Progenitor cell of endocrine pancreas (in vitro differentiated cells): ENCODE measurements at places on chromosomes 6 and 20.
A peak's percentile ranks its signal among the peaks of the same experiment; 100 is the strongest.

DNA sequence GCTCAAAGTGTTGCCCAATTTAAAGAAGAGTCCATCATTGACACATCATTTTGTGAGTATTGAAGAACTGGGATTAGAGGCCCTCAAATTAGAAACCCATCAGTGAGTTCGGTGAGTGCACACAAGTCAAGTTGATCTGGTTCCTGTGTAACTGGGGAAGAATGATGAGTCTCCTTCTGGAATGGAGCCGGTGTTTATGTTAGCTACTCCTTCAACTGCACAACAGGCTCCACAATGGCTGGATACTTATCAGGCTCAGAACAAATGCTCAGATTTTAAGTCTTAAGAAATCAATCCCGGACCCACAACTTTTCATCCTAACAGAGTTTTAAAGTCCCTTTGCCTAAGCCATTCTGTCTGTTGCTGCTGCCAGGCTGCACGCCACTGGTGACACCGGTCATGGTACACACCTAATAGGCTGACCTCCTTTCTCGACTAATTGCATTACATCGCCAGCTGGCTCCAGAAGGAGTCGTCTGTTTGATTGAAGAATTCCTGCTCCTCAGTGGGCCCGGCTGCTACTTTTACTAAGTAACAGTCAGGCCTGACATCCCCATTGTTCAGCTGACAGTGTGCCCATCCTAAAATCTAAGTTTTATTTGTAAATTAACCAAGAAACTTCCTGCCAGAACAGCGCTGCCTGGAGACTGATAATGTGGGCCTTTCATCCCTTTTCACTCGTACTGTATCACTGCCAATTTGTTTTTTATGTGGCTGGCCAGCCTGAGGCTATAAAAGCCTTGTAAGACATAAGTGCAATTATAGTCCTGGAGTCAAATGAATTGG is 130.4 kb downstream of the INSM1 start:
- DNase-seq, result no peak

DNA sequence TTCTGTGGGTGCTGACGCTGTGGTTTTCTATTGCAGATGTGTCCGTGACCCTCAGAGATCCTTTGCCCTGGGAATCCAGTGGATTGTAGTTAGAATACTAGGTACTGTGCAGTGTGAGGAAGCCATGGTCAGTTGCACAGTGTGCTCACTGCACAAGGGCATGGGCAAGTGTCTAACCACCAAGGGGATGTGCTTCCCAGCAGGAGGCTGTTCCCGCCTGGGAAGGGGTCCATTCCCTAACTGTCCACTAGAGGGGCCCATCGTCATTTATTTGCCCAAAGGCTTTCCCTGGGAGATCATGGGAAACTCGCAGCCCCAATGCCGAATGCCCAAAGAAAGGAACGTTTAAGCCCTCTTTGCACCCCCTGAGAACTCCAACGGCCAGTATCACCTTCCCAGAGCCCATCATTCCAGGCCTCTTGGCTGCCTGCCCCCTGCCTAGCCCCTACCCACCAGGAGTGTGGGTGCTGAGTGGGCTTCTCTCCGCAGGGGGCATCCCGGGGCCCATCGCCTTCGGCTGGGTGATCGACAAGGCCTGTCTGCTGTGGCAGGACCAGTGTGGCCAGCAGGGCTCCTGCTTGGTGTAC is 26.2 kb downstream of the SLCO4A1 start:
- DNase-seq, result peak; percentile 64

- no peak for DNase-seq
These were observed 257.4 kb downstream of the HTR1B start for GRCh38 chr6:77205936-77206335.

- DNase-seq, result peak; percentile 89
These were observed 8.6 kb downstream of the NKX2-2 start for GRCh38 chr20:21505161-21505809.

DNA sequence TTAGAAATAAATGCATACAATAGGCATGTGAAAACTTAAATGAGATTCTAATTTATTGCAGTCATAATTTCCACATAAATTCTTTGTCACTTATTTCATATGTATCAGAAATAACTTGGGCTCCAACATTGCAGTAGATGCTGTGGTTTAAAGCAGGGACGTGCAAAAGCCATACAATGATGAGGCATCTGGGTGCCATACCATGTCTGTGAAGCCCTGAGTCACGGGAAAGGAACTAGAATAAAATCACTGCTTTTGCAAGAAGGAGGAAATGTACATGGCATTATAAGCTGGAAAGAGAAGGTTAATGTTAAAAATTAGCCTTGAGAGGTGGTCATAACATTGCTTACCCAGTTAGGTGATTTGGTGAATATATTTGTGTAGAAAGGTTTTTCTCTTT is 180.4 kb downstream of the SASH1 start:
- DNase-seq, result no peak

- no peak for DNase-seq
These were observed 2.8 kb downstream of the ZFP57 start for GRCh38 chr6:29678114-29678513.

DNA sequence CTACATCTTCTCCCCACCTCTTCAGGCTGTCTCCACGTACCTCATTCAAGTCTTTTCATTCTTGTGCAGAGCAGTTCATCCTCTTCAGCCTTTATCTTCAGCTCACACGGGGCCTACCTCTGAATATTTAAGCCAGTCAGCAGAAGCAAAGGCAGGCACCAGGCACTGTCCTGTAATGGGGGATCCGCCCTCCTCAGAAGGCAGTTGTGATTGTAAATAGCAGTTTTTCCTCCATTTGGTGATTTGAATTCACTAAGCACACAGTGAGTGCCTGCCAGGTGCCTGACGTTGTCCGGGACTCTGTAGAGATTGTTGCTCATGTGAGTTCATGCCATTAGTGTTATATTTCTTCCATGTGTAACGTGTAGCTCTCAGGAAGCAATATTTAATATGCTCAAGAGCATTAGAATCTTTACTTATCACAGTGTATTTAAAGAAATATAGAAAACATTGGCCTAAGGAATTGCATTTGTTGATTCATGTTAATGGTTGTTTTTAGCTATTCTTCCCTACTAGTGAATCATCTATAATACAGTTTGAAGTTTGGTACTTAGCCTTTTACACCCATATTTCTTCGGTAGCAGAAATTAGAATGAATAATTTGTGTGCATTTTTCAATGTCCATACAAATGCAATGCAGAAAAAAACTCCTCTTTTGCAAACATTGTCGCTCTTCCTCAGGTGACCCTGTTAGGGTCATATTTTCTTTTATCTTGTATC is 17.9 kb downstream of the BPHL start:
- no peak for DNase-seq

- DNase-seq, result no peak
These were observed 28.8 kb downstream of the OGFRL1 start for GRCh38 chr6:71317441-71317840.

DNA sequence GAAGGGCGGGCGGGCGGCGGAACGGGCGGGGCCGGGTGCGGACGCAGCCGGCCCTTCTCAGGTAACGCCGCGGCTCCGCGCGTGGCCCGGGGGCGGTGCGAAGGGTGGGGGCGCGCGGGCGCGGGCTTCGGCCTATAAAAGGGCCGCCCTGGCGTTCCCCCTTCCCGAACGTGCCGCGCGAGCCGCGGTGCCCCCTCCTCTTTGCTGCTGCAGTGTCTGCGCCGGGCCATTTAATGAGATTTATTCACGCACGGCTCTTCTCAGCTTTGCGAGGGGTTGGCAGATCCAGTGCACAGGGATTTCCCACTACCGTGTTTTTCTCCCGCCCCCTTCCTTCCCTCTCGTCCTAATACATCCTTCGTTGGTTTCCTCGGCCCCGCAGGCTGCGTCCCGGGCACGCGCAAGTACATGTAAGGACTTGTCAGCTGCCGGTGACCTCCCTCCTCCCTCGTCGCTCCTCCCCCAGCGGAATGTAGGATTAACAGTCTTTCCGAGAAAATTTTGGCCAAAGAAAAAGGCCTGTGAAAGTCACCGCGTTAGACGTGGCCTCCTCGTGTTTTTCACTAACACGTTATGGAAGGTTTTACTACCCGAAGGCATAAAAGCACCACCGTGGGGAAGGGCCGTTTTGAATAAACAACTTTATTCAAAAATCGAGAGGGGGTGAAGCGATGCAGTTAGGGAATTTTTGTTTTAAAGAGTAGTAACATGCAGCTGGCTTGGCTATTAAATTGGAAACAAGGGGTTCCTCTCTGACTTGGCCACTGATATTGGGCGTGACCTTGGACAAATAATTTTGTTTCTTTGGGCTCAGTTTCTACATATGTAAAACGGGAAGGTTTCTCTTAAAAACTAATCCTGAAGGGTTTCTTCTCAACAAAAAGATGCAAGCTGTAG is 966 bp upstream of the REV3L start:
- peak; percentile 62 for DNase-seq

DNA sequence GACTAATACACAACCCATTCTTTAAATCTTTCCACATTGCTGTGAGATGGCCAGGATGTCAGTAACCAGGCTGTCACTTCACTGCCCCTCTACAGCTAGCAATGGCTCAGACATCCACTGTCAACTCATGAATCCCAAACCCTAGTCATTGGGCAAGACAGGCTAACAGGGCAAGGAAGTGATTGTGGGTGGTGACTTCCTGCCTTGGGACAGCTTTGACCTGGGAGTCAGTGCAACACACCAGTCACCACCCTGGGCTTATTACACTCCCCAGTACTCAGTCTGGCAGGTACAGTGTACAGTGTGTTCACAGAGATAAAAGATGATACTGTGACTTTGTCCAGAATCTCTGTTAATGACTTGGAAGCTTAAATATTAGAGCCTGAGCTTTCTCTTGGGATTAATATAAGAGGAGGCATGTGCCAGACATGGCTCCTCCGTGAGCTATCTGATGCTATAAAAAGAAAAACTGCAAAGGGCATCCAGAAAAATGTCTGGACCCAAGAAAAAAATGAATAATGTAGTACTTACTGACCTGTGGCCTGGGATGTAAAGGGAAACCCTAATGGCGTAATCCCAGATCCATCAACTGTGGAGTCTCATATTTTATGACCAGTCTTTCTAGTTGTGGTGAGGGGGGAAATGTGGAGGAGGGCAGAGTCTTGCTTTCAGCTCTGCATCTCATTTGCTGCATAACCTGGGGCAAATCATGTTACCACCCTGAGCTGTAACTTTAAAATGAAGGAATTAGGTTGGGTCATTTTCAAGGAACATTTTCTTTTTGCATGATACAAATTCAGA is 244.4 kb downstream of the SLC24A3 start:
- no peak for DNase-seq

- DNase-seq, result no peak
These were observed 255.4 kb upstream of the IRAK1BP1 start for GRCh38 chr6:78611886-78612480.

- no peak for DNase-seq
These were observed 135.6 kb downstream of the HIVEP1 start for GRCh38 chr6:12147557-12148316.

DNA sequence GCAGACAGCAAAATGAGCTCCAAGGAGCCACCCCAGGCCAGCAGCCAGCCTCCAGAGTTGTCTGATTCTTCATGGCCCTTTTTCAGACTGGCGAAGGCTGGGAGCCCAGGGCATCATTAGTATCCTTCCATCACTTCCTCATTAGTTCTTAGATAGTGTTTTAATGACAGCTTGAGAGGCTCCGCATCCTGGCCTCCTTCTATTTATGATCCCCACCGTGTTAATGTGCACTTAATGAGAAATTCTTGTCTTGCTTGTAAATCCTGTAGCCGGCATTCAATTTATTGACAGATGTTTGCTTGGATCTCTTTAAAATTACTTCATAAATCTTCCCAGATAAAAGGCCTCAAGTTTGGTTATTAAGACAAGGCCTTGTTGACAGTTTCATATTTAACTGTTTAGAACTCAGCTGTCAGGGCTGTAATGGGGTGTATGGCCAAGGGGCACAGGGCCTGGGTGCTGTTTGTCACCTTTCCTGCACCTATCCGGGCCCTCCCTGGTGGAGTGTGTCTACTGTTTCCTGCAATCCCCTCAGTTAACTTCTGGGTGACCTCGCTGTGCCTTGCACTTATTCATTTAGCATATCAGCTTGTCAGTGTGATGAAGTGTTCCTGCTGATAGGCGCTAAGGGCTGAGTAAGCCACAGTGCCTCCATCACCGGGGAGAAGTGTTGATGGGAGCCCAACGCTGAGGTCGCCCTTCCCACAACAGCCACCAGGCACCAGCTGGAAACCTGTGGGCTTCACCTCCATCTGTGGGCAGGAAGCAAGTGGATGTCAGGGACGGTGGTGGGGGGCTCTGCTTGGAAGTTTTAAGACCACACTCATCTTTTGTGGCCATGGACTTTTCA is 169.3 kb downstream of the TSHZ2 start:
- DNase-seq, result peak; percentile 11

- DNase-seq, result no peak
These were observed 2.5 kb downstream of the SLC17A1 start for GRCh38 chr6:25829375-25829774.

GRCh38 chr6:24760210-24760609 is 14.5 kb upstream of the GMNN start:
- no peak for DNase-seq

DNA sequence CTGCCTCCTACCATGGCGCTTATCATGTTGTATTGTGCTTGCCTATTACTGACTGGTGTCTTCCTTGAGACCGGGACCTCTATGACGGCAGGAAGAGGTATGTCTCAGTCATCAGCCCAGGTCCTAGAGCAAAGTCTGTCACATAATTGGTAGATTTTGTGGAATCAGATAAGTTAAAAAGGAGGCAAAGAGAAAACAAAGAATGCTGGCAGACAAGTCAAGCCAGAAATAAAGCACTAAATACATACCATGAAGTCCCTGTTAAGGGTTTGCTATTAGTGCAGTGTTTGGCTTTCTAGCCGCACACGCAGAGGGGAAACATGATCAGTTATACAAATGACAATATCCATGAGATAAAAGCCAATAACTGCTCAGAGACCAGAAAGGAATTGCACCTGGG is 6.0 kb downstream of the TOMM34 start:
- no peak for DNase-seq

DNA sequence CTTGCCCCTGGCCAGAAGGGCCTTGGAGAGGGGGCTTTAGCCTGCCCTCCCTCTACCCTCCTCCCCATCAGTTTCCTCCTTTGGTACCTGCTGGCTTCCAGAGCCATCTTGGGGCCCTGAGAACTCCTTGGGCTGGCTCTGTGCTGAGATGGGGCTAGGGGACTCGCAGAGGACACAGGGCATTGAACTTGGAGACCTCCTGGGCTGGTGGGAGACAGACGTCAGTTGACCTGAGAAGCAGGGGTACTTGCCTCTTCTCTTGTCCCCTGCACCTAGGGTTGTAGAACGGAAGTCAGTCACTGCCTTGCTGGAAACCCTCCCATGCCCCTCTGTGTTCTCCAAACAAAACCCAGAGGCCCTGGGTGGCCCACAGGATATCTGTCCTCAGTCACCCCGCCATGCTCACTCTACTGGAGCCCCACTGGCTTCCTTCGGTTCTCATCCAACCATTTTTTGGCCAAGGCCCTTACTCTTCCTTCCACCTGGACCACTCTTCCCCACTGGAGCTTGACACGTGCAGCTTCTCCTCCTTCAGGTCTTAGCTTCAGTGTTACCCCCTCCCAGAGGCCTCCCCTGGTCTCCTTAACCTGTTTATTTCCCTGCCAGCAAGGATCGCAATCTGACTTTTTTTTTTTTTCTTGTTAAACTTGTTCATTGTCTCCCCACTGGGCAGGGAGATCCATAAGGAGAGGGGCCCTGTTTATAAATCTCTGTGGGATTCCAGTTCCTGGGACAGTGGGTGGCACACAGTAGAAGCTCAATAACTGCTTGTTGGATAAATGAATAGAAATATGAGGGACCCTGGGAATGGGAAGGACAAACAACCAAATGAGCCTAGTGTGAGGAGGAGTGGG is 971 bp downstream of the RBCK1 start:
- no peak for DNase-seq
